ENCODE measurements at places on chromosomes 13 and 19.

DNA sequence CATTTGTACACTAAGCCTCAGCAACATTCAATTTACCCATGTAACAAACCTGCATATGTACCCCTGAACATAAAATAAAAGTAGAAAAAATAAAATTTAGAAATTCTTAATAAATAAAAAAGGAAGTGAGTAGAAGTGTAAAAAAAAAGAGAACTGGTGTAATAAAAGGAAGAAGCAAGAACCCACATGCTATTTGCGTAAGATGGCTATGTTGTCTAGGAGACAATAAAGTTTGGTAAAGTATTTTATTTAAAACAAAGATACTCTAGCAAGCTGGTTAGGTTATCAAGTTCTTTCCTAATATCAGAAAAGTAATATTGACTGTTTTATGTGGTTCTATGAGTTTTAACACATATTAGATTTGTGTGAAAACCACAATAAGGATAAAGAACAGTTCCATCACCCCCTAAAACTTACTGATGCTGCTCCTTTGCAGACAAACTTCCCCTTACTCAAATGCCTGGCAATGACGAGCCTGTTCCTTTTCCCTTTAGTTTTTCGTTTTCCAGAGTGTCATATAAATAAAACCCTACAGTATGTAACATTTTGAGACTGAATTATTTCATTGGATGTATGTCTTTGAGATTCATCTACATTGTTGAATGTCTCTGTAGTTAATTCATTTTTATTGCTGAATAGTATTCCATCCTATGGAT is 98.9 kb downstream of the TNFSF13B start:
- DNase-seq = no peak

- no peak for DNase-seq
These were observed 218.3 kb downstream of the DCT start for GRCh38 chr13:94261163-94261562.

- no peak for DNase-seq
These were observed 246.1 kb downstream of the PCDH17 start for GRCh38 chr13:57877601-57878000.

DNA sequence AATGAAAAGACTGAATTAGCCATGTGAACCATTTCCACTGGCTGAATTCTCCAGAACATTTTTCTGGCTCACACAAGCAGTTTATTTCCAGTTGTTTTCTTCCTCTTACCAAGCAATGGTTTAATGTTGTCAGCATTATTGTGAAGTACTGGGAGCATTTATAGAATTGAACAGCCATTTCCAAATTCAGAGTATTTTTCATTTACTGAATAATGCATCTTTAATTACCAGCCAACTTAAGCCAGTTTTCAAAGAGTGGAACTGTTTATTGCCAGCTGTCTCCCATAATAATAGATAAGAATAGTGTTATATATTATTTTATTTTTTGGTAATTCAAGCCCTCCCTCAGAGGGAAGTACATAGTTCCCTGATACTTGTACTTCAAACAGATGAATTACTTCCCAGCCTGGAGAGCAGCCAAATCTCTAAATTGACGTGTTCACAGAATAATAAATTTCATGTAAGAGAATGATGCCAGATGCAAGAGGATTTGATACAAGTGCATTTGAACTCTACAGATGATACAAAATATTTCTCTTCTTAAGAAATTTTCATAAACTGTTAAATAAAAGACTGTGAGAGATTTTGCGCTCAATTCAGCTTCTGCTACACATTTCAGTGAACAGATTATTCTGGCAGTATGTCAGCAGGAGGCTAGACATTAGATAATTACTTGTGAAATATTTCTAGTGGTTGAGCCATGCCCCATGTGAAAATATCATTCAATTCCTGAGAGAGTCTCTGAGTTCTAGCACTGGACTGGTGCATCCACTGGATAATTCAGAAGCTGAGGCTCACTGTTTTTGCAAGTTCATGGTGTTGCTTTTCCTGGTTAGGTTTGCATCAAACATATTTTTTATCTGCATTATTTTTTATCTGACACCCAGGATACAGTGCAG is 315.9 kb downstream of the SLC7A1 start:
- no peak for DNase-seq
